Midbrain (tissue), 1 donor: ENCODE measurements at places on chromosomes 11 and 22.

DNA sequence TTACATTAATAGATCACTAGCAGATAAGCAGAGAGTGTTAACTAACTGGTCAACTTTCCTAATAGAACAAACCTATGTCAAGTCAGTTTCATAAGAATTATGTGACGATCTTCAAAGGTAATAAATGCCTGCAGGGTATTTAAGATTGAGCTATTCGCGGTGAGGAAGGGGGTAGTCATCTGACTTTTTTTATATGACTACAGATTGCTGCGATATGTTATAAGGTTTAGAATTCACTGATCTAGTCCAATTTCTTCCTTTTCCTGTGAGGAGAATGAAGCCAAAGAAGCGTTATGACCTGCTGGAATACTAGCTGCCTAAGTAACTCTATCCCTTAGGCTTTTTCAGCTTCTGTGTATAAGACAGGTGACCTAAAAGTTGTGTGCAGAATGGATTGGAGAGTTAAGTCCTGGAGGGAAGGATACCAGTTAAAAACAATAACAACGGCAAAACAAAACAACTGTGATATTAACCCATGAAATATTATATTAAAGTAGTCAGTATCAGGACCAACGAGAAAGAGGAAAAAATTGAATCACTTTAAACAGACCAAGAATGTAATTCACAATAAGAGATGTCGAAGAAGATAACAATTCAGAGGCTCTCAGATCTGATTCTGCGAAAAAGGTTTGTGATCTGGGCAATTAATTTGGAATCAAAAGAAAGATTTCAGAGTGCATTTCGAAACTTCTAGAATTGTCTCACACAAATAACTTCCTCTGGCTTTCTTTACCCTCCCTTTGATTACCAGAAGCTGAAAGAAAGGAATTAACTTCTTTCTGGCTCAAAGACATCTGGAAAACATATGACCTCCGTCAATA, 630 bp downstream of the CASP4 start:
- DNase-seq = no peak

DNA sequence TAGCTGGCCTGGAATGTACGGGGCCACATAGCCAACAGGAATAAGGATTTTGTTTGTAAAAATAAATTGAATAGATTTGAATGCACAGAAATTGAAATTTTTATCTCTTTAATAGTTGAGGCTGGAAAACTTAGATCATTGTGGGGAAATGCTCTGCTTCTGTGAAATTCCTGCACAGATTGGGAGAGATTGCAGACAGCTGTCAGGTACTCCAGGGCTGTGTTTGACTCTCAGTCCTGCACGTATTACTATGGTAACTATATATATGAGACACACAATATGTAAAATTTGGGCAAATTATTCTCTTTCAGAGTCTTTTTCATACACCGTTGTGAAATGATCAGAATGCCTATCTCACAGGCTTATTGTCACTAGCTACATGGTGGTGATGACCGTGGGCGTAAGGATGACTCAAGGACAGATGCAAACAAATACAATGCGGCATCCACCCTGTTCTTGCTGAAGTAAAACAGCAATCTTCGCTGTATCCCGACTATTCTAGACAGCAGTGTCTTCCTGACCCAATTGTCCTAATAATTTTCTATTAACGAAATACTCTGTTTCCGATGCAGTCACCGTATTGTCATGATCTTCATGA, 79.4 kb downstream of the ZC3H12C start:
- DNase-seq = no peak

DNA sequence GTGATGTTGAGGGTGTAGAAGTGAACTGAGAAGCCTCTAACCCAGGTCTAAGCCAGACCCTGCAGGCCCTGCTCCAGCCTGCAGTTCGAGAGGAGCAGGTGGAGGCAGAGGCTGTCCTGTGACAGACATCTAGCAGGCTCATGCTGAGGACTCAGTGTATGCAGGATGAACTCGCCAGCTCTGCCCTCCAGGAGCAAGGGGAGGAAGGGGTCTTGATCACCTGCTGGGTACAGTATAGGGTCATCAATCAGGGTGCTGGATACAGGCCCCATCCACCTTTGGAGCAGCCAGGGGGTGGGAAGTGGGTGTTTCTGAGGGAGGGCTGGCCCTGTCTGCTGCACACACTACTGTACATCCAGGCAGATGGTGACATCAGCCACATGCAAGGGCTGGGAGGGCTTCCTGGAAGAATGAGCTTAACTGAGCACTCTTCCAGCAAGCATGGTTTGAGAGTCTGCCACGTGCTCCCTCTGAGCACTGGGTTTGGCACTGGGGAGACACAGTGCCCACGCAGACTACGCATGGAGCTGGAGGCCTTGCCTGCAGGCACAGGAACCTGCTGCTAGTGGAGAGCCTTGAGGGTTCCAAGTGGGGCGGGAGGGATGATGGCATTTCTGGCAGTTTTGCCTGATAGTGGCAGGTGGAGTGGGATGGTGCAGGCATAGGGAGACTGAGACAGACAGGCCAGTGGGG, 9.2 kb downstream of the MAPK8IP1 start:
- no peak for DNase-seq

GRCh38 chr11:108069947-108070346, 51.4 kb upstream of the ACAT1 start:
- DNase-seq = no peak

DNA sequence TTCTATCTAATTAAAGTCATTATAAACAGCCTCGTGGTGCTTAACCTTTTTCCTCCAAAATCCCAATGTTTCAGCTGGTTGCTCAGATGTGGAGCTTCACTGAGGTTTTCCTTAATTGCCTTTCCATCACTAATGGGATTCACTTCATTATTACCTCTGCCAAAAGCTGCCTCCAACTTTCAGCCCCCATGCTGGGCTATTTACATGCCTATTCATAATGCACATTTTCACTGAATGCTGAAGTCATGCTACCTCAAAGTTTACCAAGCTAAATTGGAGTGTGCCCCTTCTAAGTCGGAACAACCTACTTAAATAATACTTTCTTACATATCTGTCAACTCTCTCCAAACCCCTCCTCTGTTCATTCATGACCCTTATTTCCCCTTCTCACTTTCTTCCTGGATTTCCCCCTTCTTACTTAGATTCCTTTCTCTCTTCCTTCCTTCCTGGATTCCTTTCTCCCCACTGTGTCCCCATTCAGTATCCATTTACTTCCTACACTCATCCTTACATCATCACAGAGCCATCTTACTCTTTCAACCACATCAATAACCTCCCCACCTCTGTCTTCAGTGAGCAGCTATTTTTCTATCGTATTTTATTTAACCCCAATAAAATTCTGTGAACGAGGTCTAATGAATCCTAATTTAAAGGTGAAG, 887.3 kb upstream of the TENM4 start:
- DNase-seq = no peak

DNA sequence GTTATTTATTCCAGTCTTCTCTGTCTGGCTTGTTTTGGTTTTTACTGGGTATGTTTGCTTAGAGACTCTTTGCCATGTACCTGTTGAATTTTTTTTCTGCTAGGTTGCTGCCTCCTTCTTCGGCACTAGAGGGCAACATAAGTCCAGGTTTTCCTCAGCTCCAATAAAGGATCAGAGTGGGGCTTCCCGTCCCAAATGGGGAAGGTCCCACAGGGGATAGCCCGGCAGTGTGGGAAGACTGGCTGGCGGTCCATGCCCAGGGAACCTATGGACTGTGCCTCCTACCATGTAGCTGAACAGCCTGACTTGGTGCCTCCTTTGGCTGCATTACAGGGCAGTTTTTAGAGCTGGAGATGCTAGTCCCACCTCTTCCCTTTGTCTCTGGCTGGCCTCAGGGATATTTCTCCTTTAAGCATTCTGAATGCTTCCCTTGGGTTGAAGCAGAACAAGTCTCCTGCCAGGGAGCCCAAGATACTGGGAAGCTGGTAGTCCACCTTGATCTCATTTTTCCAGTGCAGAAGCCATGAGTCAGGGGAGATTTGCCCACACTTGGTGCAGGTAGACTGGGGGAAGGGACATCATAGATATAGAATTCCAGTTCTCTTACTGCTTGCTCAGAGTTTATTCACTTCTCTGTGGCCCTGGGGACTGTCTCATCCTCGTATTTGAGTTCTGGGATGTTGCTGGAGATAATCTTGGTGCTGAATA, 60.2 kb downstream of the BRD1 start:
- no peak for DNase-seq

DNA sequence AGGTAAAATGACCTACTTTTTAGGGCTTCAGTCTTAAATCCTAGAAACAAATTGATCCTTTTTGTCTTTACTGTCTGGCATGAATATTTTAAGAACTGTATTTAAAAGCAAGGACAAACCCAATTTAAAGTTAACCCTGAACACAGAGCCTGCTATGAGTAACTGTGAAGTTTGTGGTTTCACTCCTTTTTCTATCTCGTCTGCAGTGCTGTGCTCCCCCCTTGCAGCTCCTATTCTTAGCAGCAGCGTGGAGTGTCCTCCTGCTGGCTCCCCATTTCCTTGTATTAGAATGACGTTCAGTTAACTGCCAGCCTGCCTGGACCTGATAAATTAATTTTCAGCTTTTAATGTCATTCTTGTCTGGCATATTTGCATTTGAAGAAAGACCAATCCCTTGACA, 40.0 kb upstream of the LRRC4C start:
- DNase-seq = no peak

DNA sequence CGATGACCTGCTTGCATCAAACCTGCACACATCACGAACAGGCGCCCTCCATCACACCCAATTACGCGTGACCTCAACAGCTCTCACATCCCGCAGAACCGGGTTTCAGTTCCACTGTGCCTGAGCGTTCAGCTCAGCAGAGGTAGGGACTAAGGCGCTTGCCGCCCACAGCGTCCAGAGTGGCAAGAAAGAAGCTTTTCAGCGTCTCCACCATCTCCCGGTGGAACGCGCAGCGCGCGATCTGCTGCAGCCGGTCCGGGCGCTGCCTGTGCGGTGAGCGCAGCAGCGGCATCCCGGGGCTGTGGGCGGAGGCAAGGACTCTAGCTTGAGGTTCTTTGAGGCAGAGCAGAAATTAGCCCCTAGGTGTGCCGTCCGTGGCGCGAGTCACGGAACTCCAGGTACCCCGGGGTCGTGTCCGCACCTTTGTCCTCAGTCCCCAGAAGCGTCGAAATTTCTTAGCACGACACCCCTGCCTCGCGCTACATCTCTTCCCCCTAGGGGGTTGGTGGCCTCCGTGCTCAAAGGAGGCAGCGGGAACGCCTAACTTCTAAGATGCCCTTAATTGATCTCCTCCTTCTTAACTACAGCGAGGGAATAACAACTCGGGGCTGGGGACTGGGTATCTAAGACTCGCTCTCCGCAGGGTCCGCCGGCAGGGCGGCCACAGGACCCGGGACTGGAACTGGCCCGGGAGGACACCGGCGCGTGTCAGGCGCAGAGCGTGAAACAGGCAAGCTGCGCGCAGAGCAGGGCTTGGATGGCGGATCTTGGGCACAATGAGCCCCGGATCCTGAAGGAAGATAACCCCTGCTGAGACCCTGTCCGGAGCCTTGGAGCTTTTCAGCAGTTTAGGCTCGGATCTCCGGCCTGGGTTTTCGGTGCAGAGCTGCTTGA, 1.7 kb upstream of the CALCA start:
- no peak for DNase-seq

DNA sequence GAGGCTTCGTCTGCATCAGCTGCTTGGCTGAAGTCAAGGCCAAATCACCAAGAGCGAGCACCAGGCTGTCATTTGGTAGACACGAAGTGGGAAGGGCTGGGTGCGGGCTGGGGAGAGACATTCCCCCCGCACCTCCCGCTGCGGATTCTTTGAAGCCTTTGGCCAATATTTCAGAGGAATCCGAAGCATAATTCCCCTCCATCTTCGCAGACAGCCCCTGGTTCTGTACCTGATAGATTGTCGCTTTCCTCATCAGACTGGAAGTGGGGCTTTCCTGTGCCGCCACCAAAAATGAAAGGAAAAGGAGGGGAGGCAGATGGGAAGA, 15.3 kb downstream of the BLID start:
- peak; percentile 70 for DNase-seq

DNA sequence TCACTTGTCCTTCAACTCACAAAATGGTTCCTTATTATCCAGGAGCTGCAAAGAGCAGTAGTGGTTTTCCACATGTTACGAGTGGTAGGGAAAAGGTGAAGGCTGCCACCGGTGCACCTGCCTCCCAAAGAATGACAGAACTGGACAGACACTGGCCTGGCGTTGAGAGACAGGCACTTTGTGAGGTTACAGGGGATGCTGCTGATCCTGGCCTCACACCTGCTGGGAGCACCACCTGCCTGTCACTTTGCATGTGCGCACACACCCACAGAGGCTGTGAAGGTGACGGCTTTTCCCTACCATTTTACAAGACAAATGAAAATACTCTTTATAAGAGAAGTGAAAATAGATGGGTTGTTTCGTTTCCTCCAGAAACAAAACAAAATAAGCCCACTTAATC, 175.3 kb upstream of the B3GAT1 start:
- no peak for DNase-seq

DNA sequence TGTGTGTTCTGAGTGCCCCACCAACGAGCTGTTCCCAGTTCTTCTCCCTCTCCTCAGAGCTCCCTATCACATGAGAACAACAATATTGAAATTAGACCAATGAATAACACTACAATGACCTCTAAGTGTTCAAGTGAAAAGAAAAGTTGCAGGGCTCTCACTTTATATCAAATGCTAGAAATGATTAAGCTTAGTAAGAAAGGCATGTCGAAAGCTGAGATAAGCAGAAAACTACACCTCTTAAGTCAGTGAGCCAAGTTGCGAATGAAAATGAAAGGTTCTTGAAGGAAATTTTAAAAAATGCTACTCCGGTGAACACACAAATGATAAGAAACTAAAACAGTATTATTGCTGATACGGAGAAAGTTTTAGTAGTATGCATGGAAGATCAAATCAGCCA, 199.8 kb downstream of the GUCY1A2 start:
- DNase-seq = no peak

DNA sequence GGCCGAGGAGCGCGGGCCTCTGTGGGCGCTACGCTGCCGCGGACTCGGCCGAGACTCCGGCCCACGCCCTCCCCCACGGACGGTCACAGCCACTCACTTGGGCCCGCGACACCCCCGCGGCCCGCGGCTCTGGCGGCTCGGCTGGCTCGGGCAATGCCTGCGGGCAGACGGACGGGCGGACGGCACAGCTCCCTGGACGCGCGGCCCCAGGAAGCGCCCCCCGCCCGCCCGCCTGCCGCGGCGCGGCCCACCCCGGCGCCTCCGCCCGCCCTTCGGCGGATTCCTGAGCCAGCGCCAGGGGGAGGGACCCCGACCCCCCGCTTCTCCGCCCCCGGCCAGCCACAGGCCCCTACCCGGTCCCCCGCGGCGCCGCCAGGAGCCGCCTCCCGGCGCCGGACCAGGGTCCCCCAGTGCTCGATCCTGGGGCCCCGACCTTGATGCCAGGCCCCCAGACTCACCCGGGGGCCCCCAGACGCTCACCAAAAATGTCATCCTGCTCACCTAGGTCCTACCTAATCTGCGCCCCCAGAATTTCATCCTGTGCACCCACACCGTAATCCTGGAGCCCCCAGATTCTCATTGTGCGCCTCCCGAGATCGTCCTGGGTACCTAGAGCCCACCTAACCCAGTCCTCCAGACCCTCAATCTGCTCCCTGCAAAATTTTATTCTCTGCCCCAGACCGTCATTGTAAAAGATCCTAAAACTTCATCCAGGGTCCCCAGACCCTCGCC, at the start of gene EFEMP2:
Gene EFEMP2, minus strand, starts transcription at position 215 of the 732 bp plus-strand sequence. CDS start 446 bp downstream, outside the sequence.
- no peak for DNase-seq

DNA sequence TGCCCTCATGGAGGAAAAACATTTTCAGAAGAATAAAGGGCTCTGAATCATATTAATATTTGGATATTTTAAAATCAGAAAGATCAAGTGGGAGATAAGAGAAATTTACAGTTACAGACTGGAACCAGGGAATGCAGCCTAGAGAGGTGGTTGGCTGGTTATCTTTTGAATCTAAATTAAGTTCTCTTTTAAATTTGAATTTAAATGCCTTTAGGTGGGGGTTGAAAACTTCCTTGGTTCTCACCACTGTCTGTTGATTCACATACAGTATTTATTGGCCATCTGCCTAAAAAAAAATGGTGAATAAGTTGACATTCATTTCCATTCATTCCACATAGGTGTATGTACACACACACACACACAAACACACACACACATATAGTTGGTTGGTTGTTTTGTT, 35.7 kb upstream of the PTPRJ start:
- no peak for DNase-seq
